ENCODE measurements at places on chromosomes 2 and 18. TPM values are rescaled to one million over a fixed set of nuclear protein-coding genes. Genes with fewer than 3 reads are reported as not detected.

DUSP2 gene
- total RNA-seq = 313 TPM

FER1L5 gene
- total RNA-seq = not detected

LRATD1 gene
- total RNA-seq = not detected

LCT gene
- 0.29 TPM for total RNA-seq

SLC5A7 gene
- total RNA-seq = not detected

GRCh38 chr2:70226781-70227180, 21.6 kb downstream of the TIA1 start:
- DNase-seq = no peak

- DNase-seq = peak; percentile 11
These were observed 191.3 kb downstream of the SLC39A10 start for GRCh38 chr2:195848119-195848899.

DNA sequence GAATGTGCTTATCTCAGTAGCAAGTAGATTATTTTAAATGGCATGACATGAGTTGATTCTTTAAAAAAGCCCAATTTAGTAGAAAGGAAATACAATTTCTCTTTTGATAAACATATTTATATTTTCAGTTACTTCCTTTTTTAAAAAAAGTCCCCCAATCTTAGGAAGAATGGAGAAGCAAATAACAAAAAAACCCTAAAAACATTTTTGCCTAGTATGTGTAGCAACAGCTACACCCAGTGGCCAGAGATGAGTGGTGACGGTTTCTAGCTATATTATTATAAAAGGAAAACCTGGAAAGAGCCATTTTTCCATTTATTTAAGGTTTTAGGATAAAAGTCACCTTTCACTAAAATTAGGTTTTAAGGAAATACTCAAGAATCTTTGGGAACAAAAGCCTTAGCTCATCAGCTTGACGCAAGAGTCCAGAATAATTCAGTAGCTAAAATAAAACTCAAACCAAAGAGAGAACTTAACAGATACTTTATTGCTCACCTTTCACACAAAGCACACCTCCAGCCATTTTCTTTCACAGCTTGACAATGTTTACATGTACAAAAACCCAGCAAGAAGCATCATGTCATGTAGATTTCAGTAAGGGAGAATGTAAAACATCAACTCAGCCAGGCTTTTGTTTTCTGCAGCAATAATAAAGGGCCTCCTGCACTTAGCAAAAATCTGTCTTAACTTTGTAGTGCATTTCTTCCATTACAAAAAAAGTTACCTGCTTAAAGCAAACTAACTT, 15.7 kb downstream of the FAM98A start:
- DNase-seq = peak; percentile 30

DNA sequence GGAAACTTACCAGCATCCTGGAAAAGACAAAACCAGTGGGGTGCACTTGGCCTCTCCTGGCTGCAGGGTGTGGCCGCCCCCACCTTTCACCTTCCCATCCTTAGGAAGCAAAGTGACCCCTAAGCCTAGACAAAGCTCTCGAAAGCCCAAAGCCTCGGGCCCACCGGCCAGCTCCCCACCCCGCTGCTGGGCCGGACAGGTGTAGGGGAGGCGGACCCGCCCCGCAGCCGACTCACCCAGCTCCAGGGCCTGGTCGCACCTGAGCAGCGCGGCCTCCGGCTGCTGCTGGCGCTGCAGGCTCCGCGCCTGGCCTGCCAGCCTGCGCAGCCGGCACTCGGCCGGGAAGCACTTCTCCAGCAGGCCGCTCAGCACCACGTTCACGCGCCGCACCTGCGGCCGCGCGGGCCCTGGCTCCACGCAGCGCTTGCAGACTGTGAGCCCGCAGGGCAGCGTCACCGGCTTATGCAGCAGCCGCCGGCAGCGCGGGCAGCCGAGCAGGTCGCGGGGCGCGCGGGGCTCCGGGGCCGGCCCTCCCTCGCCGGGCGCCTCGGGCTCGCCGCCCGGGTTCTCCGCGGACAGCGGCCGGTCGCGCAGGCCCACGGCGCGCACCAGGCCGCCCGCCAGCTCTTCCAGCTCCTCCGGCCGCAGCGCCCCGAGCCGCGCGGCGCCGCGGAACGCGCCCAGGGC, 979 bp downstream of the LONRF2 start:
- DNase-seq = peak; percentile 12

- DNase-seq = no peak
These were observed 392.9 kb downstream of the SETBP1 start for GRCh38 chr18:45073556-45073955.

DNA sequence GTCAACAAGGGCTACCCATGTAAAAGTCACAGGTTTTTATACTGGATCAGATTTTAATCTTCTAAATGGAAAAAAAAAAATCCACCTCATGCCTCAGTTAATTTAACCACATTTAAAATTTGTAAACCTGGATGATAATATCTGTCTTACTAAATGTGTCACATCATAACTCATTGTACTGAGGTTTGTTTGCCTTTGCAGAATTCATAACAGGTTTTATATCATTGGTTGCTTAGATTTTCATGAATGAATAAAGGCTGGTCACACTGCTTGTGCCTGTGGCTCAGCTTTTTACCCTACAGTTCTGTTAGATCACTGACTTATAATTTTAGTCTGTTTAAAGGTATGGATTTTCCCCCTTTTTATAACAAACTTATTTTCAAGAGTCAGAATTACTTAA, 48.9 kb downstream of the PSMD14 start:
- no peak for DNase-seq

Measured in activated CD8-positive, alpha-beta T cell treated with anti-CD3 and anti-CD28 coated beads for 36 hours (primary cell).